Activated CD8-positive, alpha-beta memory T cell treated with anti-CD3 and anti-CD28 coated beads, Interleukin-2, amount 50 U/mL, for 4 hours (primary cell): ENCODE measurements at places on chromosomes 11 and 22.

GRCh38 chr11:64771861-64772260 lies 6.5 kb downstream of the SF1 start:
- DNase-seq, result no peak

DNA sequence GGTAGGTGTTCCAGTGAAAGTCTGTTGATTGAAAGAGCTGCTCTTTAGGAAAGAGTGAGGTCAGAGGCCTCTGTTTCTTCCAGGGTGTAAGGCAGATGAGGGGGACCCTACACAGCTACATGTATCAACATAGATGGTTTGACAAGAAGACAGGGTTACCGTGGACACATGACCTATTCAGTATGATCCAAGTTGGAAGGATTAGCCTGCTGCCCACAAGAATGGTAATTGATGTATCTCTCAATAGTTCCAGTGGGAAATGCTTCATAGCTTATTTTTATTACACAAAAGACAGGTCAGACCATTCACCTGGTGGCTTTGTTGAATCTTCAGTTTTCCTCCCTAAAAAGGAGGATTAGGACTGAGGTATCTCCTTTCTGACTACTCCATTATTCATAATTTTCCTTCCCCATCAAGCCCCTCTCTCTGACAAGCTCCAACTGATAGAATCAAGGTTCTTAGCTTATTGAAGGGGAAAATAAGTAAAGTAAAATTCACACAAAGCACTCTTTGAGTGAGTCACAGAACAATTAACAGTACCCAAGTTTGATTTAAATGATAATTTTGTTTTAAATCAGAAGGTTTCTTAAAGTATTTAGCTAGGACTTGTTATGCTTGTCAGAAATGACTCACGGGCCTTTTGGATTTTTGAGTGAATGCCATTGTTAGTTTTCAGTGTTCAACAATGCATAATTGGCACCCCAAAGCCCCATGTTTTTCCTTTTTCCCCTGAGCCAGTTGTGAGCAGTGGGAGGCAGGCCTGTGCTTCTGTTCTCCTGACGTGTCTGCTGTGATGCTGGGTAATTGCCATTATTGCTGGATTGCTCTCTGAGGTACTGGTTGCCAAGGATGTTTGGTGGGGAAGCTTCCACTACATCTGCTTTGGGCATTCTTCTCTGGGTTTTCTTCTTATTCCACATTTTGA lies 373.2 kb downstream of the DDX10 start:
- DNase-seq, result no peak

DNA sequence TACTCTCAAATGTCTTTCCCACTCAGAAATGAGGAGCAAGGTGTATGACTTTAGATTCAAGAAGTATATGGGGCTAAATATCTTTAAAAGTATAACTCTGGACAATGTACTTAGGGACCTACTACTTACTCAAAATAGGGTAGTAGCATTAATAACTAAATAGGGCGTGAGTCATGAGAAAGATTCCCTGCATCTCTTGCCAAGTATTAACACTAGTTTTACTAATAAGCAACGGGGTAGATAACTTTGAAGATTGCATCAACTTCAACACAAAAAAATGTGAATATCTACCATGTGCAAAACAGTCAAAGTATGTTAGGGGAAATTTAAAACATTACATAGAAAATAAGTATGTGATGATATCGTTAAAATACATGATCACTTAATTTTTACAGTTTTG lies 99.6 kb downstream of the PGR start:
- DNase-seq, result no peak

DNA sequence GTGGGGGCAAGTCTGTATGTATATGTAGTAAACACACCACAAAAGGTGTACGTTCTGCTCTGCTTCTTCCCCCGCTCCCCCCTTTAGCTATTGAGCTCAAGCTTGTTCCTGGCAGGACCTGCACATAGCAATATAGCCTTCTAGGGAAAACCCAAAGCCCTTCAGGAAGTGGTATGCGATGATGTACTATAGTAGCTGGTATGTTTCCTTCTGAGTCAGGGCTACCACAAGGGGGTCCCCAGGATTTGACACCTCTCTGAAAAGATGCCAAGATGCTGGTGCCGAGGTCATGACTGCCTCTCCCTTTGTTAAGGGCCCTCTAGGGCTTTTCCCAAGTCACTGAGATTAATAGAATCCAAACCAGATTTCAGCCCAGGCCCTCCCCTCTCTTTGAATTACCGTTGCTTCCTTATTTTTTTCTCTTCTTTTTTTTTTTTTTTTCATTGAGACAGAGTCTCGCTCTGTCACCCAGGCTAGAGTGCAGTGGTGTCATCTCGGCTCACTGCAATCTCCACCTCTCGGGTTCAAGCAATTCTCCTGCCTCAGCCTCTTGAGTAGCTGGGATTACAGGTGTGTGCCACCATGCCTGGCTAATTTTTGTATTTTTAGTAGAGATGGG lies 268.4 kb downstream of the ETS1 start:
- DNase-seq, result peak; percentile 74

DNA sequence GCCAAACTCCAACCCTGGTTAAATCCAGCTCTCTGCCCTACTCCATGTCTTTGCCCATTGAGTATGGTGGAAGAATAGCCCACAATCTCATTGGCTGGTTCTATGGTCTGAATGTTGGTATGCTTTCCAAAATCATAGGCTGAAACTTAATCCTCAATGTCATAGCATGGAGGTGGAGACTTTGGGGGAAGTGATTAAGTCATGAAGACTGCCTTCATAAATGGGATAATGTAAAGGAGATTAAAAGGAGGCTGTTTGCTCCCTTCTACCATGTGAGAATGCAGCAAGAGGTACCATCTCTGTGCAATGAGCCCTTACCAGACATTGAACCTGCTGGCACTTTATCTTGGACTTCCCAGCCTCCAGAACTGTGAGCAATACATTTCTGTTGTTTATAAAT lies 54.4 kb upstream of the FDX1 start:
- DNase-seq, result no peak

DNA sequence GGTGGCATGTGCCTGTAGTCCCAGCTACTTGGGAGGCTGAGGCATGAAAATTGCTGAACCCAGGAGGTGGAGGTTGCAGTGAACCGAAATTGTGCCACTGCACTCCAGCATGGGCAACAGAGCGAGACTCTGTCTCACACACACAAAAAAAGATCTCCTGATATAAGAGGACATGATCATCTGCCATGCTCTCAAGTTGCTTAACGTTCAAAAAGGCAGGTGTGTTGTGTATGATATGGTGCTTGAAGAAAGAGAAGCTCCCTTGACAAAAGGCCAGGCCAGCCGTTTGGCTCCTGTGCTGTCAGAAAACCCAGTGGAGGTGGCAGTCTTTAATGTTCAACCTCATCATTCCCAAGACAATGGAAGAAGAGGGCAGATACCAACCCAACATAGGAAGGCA lies 117.3 kb upstream of the PLET1 start:
- no peak for DNase-seq

- DNase-seq, result no peak
Measured at GRCh38 chr11:32891657-32892354, 805 bp upstream of the QSER1 start.

- DNase-seq, result no peak
Measured at GRCh38 chr11:113179181-113179704, 135.1 kb upstream of the TTC12 start.

GRCh38 chr11:91147885-91148284 lies 925.0 kb upstream of the CHORDC1 start:
- no peak for DNase-seq

DNA sequence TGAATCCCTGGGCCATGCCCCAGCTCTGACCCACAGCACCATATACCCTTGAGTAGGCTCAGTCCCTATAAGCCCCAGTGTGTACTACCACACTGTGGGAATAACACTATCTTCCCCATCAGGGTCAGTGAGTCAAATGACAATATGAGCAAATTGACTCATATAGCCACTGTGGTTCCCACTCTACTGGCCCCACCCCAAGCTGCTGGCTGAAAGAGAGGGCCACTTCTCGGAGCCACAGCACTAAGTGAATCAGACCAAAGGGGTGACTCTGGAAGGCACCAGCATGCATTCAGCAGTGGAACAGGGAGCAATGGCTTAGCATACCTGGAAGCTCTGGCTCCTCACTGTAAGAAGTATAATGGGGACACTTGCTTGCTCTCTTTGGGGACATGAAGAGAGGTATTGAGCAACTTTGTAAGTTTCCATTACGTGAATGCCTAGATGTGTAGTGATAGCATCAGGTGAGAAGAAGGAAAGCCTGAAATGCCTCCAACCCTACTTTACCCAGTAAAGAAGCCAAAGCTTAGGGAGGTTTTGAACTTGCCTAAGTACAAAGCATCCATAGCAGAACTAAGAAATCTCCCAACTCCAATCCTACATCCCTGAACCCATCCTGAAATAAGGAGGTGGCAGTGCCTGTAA lies 13.5 kb downstream of the CD59 start:
- DNase-seq, result no peak

- DNase-seq, result peak; percentile 41
Measured at GRCh38 chr11:44949160-44950030, 1.3 kb downstream of the TP53I11 start.

DNA sequence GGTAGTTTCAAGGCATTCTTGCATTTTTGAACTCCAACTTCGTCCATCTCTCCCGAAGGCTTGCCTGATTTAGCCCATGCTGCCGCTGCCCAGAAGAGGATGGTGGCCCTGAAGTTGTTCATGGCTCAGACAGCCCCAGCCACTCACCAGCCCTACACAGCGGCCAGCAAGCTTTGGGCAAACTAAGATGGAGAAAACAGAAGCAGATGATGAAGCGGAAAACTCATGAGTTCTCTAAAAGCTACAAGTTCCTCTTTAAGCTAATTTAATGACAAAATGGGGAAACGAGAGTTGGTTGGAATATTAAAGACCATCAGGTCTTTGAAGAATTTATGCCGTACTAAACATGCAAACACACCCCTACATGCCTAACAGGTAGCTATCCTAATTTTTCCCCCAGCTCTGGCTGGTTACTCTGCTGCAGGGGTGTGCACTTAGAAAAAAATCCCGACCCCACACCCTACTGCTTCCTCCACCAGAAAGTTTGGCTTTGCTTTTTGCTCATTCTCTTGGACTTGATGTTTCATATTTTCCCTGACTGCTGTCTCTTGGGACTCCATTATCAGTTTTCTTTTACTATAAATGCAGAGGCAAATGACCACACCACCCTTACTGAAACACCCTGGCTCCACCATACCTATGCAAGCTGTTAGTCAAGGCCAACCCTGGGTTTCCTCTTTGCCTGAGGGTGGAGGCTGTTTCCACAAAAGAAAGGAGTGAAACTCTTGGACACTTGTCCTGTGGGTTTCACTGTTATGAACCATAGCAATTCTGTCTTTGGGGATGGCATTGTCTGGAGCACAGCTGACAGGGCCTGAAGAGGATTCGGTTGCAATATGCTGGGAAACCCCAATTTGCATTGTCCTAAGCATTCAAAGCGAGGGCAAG lies at the start of gene MPEG1:
MPEG1 (minus strand) TSS at position 184 of the 888 bp plus-strand sequence; CDS start at position 122, 62 bp downstream.
- no peak for DNase-seq

- no peak for DNase-seq
Measured at GRCh38 chr11:31788085-31788484, 23.0 kb downstream of the PAX6 start.

DNA sequence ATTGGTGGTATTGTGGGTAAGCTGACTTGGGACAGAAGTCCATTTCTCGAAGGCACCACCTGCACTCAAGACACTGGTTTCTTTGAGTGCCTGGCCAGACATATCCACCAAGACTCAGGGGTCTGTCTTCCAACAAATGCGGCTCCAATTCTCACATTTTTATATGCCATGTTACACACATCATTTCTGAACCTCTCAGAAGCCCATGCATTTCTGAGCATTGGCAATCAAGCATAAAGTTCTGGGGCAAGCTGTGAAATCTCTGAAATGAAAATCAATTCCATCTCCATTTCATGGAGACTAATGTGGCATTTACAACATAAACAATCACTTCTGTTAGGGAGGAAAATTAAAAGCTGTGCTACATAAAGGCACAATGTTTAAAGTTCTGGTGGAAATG lies 243.7 kb downstream of the KIRREL3 start:
- DNase-seq, result no peak

- DNase-seq, result no peak
Measured at GRCh38 chr11:8267831-8268529, 4.3 kb upstream of the LMO1 start.

GRCh38 chr11:1502954-1503707 lies 16.6 kb upstream of the MOB2 start:
- no peak for DNase-seq

- no peak for DNase-seq
Measured at GRCh38 chr22:48091060-48091650, 1328.7 kb downstream of the TBC1D22A start.

GRCh38 chr22:24400726-24401596 lies 26.4 kb upstream of the ADORA2A start:
- DNase-seq, result no peak

- DNase-seq, result no peak
Measured at GRCh38 chr11:11250470-11250869, 102.6 kb downstream of the CSNK2A3 start.

DNA sequence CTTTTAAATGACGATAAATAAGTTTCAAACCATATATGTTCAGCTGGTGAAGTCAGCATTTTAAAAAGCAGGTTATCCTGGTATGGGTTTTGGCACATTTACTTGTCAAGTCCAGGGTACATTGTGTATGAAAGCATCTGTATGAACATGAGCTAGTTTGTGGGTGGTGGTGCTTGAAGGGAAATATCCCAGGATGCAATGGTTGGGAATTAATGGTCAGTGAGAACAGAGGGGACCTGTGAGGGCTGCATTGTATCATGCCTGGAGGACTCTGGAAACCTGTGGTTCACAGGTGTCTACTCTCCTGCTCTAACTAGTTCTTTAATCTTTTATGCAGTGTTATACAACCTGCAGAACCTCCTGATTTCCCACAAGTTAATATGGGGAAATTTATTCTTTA lies 5.8 kb downstream of the DEPDC7 start:
- no peak for DNase-seq

DNA sequence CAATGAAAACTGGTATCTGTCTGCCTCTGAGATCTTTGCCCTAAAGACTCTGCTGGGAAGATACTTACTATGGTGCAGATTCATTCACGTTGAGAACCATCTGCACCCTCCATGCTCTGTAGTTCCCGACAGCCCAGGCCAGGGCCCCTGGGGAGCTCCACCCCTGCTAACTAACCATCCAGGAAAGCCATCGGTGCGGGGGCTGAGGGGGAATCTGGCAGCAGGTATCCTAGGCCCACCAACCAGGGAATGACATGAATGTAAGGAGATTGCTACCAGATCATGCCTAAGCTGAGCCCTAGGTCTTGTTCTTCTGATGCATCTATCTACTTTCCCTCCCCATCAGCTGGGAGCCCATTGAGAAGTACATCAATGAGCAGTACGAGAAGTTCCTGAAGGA lies 11.3 kb upstream of the WBP2NL start:
- no peak for DNase-seq

DNA sequence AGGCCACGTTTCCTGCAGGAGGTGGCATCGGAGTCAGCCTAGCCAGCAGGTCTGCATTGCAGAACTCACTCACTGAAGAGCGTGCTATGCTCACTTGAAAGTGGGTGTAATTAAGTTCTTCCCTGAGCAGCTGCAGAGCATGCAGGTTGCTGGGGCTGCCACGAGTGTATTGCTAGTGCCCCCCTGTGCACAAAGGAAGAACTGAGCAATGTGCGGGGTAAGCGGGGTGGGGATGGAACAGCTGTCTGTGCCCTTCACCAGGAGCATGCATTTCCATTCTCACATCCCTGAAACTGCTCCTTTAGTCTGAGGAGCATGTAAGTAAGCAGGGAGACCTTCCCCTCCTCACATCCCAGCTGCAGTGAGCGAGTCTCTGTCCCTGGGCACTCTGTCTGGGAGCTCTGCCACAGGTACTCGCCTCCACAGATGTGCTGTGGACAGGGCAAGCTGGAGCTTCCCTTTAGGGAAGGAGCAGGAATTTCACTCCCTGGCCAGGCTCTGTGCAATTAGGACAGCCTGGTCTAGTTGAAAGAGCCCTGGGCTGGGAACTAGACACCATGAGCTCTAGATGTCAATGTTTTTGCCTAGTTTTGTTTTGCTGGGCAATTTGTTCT lies 1031.8 kb downstream of the NTM start:
- no peak for DNase-seq
